ENCODE measurements at places on chromosomes 7 and 10.

GRCh38 chr10:22271786-22272185 is 44.4 kb upstream of the COMMD3 start:
- no peak for DNase-seq

GRCh38 chr7:46576950-46577349 is 655.9 kb upstream of the IGFBP3 start:
- no peak for DNase-seq

DNA sequence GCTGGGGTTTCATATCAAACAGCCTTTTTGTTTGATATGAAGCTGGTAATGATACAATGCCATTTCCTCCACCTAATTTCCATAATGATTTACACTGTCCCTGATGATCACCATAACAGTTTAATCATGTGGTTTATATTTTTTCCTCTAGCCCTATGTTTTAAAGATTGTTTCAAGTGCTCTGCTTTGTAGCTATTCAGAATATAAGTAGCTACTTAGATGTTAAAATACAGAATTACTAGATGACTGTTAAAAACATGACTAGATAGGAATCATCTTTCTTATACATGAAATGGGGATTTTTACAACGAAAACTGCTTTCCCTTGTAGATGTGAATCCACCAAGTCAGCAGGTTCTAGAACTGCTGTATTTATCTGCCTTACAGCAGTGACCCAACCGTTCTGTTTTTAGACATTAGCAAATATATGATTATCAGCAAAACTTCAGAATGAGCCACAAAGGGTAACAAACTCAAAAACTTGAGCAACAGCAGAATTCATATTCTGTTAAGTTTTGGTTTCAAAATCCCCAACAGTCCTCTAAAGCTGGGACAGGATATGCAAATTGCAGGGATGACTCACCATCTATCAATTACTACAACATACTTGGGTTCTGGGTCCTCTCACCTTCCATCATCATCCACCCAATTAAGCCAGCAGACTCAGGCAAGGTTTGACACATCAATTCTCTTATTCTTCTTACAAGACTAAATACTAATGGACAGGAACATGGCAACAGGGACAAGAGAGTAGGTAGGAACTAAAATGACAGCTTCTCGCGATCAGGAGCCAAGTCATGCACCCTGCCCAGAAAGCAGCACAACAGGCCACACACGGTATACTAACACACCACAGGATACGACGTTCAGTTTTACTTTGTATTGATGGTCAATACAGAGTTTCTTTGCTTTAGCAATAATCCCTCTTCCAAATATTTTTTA is 83.9 kb downstream of the PIP4K2A start:
- peak; percentile 67 for DNase-seq

DNA sequence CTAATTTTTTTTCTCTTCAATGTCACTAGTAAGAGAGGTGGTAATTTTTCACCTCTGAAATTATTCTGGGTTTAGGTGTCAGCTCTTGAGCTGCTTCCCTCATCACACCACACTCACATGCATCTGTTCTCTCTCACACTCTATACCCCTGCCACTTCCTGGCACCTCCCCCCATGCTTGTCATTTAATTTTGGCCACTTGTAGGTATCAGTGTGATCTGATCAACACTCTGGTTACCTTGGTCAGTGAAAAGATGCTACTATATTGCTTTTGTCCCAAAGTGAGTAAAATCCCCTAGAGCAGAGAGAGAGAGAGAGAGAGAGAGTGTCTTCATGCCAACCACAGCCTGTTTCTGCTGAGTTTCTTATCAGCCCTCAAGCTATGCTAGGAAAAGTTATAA is 42.5 kb downstream of the STK17A start:
- DNase-seq = no peak

DNA sequence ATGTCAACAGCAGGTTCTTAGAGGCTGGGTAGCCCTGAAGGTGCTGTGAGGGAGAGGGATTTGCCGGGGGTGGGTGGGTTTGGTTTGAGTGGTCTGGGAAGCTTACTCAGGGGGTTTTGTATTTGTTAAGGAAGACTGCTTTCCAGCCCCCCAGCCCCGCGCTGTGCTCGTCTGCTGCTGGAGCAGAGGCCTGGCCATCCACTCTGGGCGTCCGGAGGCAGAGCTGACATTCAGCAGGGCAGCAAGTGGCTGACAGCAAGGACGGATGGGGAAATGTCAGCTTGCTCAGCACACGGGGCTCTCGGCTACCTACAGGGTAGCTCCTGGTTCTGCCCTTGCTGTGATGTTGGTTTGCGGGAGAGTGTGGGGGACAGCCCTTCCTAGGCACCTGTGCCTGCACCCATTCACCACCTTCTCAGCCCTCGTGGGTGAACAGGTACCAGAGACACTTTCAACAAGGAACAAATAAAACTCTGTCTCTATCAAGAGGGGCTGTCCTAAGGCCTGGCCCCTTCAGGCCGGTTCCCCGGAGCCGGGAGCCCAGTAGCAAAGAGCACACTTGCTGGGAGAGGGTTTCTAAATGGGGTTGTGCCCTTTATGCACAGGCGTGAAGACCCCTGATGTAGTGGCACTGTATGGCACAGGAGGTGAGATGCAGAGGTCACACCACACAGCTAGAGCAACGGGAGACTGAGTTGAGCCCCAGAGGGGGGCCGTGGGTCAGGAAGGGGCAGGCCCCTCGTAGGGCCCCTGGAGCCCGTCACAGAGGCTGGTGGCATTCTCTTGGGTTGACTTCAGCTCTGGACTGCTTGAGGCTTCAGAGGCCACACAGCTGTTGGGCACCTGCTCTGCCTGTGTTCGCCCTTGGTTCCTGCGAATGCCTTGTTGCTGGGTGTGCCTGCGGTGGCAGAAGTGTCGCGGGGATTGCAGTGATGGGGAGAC is 72.2 kb upstream of the SHH start:
- DNase-seq = no peak

DNA sequence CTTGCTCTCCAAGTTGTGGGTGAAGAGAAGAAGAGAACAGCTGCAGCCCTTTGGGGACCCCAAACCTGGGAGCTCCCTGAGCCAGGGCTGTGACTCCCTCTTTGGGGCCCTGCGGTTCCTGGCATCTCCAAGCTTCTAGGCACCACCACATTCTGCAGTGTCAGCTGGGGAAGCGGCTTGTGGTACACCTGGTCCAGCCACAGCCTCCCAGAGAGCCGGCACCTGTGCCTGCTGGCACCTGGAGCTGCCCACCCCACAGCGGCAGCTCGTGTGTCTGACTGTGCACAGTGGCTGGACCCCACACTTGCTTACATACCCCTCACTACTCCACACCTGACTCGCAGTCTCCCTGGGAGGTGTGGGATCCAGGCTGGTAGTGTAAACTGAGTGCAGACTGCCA is 23.5 kb downstream of the FAM241B start:
- no peak for DNase-seq

- peak; percentile 3 for DNase-seq
Measured at GRCh38 chr7:136086712-136087111, 109.6 kb upstream of the MTPN start.

GRCh38 chr7:127658970-127659630 is 7.1 kb downstream of the SND1 start:
- no peak for DNase-seq

DNA sequence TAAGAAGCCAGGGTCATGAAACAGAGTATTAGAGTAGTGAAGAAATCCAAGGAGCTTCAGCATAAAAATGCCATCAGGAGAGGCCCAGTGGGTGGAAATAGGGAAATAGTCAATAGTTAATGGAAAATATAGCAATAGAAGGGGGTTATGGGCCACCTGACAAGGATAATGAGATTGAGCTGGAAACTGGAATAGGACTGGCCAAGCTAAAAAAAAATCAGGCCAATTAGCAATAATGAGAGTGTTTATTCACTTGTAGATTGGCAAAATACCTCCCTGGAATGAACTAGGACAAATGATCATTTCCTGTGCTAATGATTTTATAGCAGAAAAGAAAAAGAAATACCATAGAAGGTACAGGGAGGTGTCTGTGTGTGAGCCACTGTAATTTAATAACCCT is 97.9 kb downstream of the PLCE1 start:
- DNase-seq = no peak

DNA sequence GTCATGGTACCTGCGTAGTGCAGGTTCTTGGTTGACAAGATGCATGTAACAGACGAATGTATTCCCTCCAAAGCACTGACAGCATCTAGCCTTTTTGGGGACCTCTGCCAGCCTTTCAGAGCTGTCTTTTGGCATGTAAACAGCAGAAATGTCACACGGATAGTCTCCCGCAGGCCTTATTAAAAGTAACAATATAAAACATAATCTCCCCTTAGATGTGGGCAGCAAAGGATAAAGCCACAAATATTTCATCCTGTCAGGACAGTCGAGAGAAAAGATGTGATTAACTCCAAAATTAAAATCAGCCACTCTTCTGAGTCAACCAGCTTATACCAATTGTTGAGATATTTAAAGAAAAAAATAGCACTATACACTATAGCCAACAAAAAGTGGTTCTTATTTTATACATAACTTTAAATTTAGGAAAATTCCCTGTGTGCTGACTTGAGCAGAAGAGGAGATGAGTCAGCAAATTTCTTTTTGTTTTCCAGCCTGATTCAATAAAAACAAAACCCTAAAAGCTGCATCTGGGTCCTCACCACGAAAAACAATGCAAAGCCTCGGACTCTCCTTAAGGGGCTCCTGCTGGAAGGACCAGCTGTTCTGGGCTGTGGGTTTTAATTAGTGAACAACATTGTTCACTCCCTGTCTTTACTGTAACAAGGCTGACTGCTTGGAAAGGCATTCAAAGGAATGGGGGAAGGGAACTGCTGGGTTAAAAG is 240.2 kb downstream of the ADAM12 start:
- DNase-seq = no peak

DNA sequence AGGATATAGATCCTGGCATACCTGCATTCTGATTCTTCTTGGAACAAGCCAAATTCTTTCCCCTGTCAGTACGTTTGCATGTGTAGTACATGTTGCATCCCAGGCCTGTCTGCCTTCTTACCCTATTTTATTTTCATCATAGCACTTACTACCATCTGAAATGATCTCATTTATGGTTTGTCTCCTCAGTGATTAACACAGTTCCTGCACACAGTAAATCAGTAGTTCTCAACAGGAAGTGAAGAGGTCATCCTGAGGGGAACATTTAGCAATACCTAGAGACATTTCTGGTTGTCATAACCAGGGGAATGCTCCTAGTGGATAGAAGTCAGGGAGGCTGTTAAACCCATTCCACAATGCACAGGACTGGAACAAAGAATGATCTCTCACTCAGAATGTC is 38.2 kb upstream of the SLC26A4 start:
- no peak for DNase-seq

DNA sequence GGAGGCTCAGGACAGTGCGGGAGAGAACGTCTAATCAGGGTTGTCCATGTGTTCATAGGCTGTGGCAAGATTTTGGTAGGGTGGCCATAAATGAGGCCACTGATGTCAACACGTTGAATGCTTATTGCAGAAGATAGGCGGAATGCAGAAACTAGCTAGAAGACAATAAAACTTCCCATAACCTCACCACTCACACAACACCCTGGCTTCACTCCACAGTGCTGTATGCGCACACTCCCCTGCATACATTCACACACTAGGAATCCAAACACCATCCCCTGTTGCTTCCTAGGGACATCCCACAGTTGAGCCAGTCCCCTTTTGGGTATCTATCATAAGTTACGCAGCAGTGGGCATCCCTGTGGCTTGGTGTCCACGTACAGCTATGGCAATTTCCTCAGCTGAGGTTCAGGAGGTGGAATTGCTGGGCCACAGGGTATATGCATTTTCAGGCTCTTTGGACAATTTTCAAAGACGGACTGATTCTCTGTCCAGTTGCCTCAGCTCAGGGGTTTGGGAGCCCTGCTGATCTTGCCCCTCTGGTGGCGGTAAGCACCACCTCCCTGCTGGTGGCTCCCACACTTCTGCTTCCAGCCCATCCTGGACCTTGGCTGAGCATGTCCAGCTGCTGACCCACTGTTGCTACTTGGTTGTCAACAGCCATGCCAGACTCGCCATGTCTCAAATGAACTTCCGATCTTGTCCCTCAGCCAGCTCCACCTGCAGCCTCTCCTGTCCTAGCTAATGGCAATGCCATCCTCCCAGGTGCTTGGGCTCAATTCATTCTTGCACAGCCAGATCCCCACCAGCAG is 36.4 kb downstream of the CDH23 start:
- DNase-seq = no peak

GRCh38 chr10:55820478-55820877 is 540.6 kb downstream of the ZWINT start:
- DNase-seq = no peak

DNA sequence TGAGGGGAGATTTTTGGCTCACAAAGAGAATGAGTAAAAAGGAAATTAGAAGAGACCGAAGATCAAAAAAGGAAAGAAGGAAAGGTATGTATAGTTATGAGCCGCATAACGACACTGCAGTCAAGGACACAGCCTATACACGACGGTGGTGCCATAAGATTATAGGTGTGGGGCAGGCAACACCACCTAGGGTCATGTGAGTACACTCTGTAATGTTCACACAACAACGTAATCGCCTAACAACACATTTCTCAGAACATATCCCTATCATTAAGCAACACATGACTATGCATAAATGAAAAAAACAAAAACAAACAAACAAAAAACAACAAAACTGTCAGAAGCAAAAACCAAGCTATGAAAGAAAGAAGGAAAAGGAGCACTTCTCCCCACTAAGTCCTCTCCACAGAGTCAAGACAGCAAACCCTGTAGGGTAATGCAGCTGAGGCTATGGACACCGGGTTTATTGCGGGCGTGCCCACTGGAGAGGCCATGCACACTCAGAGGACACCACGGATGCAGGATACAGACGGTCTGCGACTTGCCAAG is 45.1 kb downstream of the PIP4K2A start:
- DNase-seq = peak; percentile 66

DNA sequence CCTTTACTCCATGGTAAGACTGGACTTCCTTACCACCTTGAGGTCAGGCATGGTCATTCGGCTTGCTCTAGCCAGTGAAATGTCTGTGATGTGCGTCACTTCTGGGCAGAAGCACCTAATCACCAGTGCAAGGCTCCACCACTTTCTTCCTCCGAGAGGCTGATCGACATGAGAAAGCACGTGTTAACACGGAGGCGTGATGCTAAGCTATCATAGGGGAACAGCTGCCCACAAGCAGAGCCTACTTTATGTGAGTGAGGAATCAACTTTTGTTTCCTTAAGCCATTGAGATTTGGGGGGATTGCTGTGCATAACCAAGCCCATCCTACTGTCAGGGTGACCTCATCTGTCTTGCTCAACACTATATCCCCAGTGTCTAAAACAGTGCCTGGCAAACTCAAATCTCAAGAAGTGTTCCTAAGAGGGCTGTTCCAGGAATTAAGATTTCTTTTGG is 23.1 kb upstream of the SAR1A start:
- DNase-seq = no peak

- no peak for DNase-seq
Measured at GRCh38 chr10:5497948-5498730, 1.2 kb downstream of the CALML5 start.

Measured in hematopoietic multipotent progenitor cell treated with erythropoietin and hydrocortisone succinate and interleukin-3 and kit ligand, for 8 days (in vitro differentiated cells).